Stimulated activated CD8-positive, alpha-beta memory T cell treated with anti-CD3 and anti-CD28 coated beads, Interleukin-2, amount 100 ng/mL, for 1 hour (primary cell): ENCODE measurements at places on chromosomes 7 and 10.

GRCh38 chr10:110709964-110710587 is 65.9 kb downstream of the RBM20 start:
- DNase-seq = no peak

- no peak for DNase-seq
Observed at GRCh38 chr10:119250641-119251314, 43.4 kb downstream of the GRK5 start.

DNA sequence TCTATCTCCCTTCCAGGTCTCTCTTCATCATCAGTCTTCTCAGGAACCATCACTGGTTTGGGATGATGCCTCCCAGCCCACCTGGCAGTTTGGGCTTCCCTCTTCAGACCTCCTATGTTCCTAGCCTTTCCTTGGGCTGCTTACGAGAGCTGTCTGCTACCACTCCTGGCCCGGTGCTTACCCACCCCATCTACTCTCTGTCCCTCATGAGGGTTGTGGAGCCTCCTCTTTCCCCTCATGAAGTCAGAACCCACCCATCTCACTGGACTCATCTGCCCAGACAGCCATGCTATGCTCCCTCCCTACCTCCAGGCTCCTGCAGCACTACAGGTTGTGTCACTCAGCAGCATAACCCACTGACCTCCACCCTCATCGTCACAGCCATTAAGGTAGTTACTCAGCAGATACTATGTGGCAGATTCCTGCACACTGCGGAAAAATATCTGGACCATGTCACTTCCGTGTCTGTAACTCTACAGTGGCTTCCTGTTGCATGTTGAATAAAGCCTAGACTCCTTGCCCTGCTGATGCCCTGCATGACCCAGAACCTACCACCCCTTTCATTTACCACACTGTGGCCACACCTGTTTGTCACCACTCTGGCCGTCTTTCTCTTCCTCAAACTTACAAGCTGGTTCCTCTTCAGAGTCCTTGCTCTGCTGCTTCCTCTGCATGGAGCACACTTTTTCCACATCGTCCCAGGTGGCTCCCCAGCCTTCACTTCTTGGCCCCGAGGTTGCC is 2.0 kb downstream of the DBNL start:
- DNase-seq = no peak

- no peak for DNase-seq
Observed at GRCh38 chr10:132789659-132790148, 3.8 kb upstream of the NKX6-2 start.
